ENCODE measurements at places on chromosomes 5 and 9. TPM values are rescaled to one million over a fixed set of nuclear protein-coding genes. Genes with fewer than 3 reads are reported as not detected.

DNA sequence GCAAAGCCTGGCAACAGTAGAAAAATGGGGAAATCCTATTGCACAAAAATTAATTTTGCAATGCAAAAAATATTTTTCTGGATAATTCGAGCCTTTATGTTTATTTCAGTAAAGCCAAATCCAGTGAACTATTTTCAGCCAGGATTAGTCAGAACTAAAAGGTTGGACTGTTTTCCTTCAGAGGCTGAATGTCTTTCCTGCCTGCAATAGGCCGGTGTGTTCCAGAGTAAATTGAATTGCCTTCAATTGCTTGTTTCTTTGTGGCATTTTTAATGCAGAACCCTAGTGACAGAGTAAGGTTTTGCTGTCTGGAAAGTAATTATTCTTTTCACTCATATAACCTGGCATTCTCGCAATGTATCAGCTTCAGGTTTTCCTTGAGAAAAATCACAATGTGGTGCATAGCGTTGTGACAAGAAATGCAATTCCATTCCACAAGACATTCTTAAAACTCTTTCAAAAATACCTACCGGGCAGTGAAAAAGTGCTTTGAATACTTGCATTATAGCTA is 183.7 kb downstream of the GLIS3 start:
- no peaks in the 10 kb centered on the region for H3K36me3 ChIP-seq
- no peak overlapping the region for H3K4me3 ChIP-seq
- no peak overlapping the region for H3K27ac ChIP-seq
- H3K4me1 ChIP-seq: no peaks in the 10 kb centered on the region

Gene SKP1
- total RNA-seq: 208 TPM

Gene SLC36A2
- 0.04 TPM for total RNA-seq

Gene DEPDC1B
- total RNA-seq: 3.6 TPM

GRCh38 chr5:154756009-154756867 is 1.1 kb downstream of the LARP1 start:
- H3K36me3 ChIP-seq: peaks cover under 1% of the 10 kb centered on the region
- peak; percentile 45 for DNase-seq
- peaks cover 26% of the 10 kb centered on the region for H3K4me1 ChIP-seq
- peak overlapping the region; percentile 92 for H3K27ac ChIP-seq
- H3K4me3 ChIP-seq: peak overlapping the region; percentile 92
- H3K27me3 ChIP-seq: no peaks in the 10 kb centered on the region

- no peak overlapping the region for H3K27ac ChIP-seq
- no peak for DNase-seq
- no peaks in the 10 kb centered on the region for H3K4me1 ChIP-seq
- no peak overlapping the region for H3K4me3 ChIP-seq
- H3K27me3 ChIP-seq: no peaks in the 10 kb centered on the region
Measured at GRCh38 chr9:89153232-89154017, 25.2 kb downstream of the SHC3 start.

DNA sequence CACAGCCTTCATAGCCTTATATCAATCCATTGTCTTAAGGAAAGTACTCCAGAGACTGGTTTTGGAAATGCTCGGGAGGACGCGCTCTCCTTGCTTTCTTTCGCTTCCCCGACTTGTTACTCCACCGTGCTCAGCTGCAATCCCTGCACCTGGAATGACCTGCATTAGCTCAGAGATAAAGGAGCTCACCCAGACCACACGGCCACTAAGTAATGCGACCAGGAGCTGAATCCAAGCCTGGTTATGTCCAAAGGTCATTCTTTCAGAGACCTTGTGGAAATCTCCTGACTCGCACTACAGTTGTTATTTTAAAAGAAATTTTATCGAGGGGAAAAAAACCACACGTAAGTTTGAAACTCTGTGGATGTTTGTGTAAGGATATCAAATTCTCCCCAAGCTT is 135.3 kb upstream of the DPYSL3 start:
- no peaks in the 10 kb centered on the region for H3K27me3 ChIP-seq
- H3K4me1 ChIP-seq: no peaks in the 10 kb centered on the region
- H3K36me3 ChIP-seq: no peaks in the 10 kb centered on the region
- H3K27ac ChIP-seq: no peak overlapping the region
- H3K4me3 ChIP-seq: no peak overlapping the region

GRCh38 chr9:37839496-37840461 is 39.2 kb downstream of the DCAF10 start:
- H3K4me3 ChIP-seq: no peak overlapping the region
- no peak for DNase-seq
- no peaks in the 10 kb centered on the region for H3K4me1 ChIP-seq
- no peak overlapping the region for H3K27ac ChIP-seq

Gene PCDHGC4
- 1.8 TPM for total RNA-seq

- H3K4me3 ChIP-seq: no peak overlapping the region
- no peak overlapping the region for H3K27ac ChIP-seq
- no peaks in the 10 kb centered on the region for H3K36me3 ChIP-seq
- H3K4me1 ChIP-seq: peaks cover 3% of the 10 kb centered on the region
- no peaks in the 10 kb centered on the region for H3K27me3 ChIP-seq
Measured at GRCh38 chr5:54807421-54807820, 178.0 kb downstream of the ESM1 start.

DNA sequence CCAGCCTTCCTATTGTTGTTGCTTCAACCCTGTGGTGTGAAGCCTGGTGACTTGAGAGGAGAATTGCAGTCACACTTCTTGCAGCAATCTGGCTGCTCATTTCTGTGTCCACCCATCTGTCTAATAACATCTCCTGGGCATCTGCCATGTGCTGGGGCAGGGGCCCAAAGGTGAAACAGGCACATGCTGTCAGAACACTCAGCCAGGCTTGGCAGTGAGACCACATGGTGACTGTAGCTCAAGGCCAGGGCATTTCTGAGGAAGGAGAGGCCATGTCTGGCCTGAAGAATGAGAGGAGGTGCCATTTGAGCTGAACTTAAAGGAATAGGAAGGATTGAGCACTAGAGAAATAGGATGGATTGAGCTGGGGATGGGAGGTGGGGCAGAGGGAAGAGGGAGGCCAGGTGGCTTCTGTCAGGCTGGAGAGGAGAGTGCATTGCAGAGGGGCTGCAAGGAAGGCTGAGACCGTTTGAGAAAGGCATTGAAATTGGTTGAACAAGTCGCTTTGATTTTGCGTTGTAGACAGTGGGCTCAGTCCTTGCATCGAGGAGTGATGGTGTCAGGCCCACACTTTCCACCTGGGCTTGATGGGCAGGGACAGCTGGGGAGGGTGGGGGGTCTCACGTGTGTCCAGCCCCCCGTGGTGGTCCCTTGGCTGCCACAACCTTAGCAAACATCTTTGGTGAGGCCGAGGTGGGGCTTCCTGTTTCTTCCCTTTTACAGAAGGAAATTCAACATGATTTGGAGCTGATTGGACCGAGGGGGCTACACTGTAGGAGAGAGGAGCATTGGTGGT is 222.4 kb downstream of the CACNA1B start:
- no peak for DNase-seq
- peaks cover 16% of the 10 kb centered on the region for H3K4me1 ChIP-seq
- no peaks in the 10 kb centered on the region for H3K36me3 ChIP-seq
- no peaks in the 10 kb centered on the region for H3K27me3 ChIP-seq

- peaks cover 51% of the 10 kb centered on the region for H3K4me1 ChIP-seq
- H3K27ac ChIP-seq: no peak within 1 kb of the TSS
- DNase-seq: peak; percentile 53
- peak within 1 kb of the TSS; percentile 60 for H3K4me3 ChIP-seq
- H3K36me3 ChIP-seq: no peaks in the 10 kb centered on the region
- peaks cover 14% of the 10 kb centered on the region for H3K27me3 ChIP-seq
Measured at GRCh38 chr9:92947268-92948037, at the start of gene FGD3. Gene FGD3, plus strand, starts transcription at chr9:92947523. Its CDS starts 28,734 bp downstream, at chr9:92976257.
